ENCODE measurements at places on chromosomes 13 and 19.

GRCh38 chr13:29937841-29938240, 87.4 kb upstream of the UBL3 start:
- DNase-seq: no peak

DNA sequence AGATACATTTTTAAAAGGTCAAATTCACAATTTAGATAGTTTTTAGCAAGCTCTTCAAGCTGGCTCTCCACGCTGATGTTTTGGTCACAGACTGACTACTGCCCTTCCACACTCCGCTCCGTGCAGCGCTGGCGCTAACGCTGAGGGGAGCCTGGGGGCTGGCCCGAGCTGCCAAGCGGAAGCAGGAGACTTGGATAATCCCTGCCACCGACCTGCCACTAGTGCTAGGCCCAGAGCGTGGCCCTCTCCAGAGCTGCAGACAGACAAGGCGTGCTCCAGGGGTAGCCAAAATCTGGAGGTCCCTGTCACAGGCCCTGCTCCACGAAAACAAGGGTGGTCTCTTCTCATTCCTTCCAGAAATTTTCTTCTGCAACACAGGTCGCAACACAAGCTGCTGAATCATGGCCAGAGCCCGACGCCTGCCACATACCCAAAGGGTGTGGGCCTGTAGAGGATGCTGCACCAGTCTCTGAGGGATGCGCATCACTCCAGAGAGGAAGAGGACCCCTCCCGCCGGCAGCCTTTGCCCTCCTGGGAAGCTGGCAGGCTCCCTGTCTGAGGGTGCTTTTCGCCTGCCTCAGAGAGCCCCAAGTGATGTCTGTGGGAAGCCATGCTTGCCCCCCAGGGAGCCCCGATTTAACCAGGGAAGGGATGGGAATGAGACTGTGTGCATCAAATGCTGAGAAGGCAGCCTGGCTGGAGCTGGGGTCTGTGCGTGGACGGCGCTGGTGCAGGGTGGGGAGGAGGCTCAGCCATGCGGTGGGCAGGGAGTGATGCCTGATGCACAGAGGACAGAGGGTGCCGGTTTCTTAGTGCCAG, 21.6 kb downstream of the CAPS start:
- no peak for DNase-seq

DNA sequence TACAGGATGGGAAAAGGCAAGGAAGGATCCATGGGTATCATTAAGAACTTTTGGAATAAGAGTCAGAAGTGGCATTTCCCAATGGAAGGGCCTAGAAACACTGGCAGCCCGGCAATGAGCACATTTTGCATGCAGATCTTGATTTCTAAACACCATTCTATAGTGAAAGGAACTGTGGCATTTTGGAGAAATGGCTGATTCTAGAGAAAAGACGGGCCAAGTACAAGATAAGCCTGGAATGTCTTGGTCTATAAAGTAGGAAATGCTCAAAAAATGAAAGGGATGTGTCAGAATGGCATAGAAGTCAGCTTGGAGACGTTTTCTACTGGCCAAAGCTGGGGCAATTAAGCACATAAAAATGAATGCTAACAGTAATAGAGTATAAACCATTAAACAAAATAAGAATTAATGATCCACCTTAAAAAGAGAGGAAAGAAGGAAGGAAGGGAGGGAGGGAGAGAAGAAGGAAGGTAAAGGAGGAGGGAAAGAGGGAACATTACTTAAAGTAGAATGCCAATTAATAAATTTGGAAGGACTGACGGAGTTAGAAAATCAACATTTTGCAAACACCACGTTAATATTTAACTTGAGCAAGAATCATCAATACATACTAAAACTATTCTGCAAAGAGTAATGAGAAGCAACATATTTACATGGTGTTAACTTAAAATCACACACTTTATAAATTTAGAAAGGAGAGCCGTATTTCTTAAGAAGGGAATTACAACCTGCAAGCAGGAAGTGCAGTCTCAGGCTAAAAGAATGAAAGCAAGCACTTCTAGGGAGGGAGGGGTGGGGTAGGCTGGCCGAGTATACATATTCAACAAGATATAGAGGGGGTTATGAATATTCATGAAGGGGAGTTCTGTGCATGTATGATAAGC, 78.9 kb downstream of the ANKRD10 start:
- no peak for DNase-seq

DNA sequence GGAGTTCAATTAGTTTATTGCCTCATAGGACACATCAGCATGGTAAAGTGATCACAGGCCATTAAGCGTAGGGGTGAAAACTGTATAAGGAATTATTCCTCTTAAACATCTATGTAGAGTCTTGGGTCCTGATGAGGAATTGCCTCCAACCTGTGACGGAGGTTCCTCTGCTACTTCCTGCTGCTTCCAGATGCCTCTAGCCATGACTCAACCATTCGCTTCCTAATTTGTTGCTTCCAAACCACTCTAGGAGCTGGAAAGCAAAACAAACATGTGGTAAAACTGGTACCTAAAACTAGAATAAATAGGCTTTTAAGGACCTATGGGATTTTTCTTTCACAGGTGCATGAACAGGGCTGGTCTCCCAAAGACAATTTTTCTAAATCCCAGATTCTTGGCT, 253.8 kb downstream of the KLF12 start:
- no peak for DNase-seq

- DNase-seq: no peak
Measured at GRCh38 chr19:18425515-18426415, 6.6 kb downstream of the SSBP4 start.

DNA sequence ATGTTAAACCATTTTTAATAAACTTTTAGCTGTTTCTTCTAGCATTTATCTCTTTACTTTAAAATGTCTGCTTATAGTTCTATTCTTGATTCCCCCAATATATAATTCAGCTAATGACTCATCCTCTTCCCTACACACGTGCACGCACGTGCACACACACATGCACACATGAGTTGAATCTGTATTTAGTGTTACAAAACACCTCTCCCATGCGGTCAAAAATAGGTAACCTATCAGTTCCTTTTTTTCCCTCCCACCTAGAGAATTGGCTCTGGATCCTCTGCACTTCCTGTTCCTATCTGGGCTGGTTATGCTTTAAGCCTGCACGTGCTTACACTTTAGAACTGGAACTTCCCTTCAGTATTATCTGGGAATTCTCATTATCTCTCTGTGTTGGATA, 144.1 kb downstream of the PAN3 start:
- peak; percentile 6 for DNase-seq

All from suppressor macrophage treated with lipopolysaccharide for 4 hours (primary cell).